ENCODE measurements at places on chromosomes 6 and 20.

DNA sequence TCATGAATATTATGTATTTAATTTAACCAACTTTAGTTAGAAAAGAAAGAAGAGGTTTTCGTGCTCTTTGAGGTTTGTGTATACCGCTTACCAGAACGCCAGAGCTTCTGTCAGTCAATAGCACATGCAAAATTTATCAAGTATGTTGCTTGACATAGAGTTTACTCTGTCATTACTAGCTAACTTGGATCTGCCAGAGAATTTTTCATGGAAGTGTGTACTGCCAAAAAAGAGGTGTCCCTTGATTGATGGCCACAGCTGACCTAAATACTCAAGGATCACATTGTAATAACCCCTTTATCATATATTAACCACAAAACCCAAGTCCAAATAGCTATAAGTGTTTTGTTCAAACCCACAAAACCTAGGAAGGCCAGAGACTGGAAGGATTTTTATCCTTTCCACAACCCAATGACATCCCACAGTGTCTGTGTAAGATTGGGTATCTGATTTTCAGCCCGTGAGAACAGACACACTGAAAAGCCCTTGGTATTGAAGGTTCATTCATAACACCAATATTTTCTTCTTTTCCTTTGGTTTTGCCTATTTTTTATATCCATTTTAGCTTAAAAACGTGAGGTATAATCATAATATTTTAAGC lies 194.0 kb upstream of the EYA4 start:
- no peak for DNase-seq

GRCh38 chr6:56515081-56515905 lies 127.4 kb downstream of the DST start:
- DNase-seq = no peak

GRCh38 chr6:146770965-146771735 lies 172.4 kb downstream of the ADGB start:
- DNase-seq = peak; percentile 3

DNA sequence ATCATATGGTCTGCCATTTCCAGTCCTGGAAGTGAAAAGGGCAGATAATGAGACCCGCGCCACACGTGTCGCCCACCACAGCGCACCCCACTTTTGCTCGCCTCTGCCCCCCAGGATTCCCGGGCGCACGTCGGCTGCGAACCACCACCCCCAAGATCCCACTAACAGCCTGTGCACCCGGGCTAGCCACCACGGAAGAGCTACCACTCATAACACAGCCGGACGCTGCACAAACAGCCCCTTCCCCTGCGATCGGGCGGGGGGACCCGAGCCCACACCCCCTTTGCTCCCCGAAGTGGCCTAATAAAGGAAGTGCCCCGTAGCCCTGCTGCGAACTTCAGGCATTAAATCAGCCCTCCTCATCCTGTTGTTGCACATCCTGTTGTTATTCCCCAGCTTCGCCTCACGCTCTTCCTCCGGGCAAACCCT lies 506 bp downstream of the CITED2 start:
- no peak for DNase-seq

GRCh38 chr6:113539202-113539601 lies 317.9 kb upstream of the MARCKS start:
- DNase-seq = no peak

GRCh38 chr6:10386220-10386619 lies 28.7 kb downstream of the TFAP2A start:
- DNase-seq = no peak

DNA sequence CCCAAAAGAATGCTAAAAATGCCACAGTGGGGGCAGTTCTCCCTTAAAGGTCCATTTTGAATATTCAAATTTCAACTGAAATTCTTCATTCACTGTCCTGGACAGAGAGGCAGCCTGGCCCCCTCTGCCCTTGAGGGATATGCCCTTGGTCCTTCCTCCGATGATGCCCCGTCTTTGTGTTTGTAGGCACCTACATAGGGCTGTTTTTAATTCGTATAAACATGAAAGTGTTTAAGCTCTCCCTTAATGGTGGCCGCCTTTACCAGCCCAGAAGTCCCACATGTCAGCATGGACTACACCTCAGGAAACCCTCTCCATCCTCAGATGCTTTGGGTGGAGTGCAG lies 70.2 kb downstream of the SSR1 start:
- no peak for DNase-seq

DNA sequence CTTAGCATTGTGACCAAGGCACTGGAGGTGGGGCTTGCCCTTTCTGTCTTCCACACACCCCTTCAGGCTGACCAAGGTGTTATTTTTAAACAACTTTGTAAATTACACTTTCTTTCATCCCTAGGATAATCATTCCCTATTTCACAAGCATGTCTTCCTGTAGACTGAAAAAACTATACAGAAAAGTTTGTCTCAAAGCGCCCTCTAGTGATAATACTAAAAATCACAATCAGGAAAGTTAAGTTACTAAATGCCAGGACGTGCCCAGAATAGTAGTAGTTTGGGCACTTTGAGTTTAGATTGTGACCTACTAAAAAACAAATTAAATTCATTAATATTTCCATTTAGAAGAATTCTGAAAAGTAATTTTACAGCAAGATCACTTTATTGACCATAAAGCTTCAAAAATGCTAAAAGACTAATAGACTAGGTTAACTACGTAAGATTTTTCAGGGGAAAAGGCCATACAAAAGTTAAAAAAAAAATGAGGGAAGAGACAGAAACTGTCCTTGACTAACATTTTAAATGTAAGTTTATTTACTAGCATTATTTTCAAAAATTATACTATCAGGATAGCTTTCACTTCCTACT lies 123.3 kb upstream of the DUSP22 start:
- DNase-seq = no peak

- no peak for DNase-seq
Observed at GRCh38 chr6:147311218-147311617, 107.0 kb downstream of the STXBP5 start.

DNA sequence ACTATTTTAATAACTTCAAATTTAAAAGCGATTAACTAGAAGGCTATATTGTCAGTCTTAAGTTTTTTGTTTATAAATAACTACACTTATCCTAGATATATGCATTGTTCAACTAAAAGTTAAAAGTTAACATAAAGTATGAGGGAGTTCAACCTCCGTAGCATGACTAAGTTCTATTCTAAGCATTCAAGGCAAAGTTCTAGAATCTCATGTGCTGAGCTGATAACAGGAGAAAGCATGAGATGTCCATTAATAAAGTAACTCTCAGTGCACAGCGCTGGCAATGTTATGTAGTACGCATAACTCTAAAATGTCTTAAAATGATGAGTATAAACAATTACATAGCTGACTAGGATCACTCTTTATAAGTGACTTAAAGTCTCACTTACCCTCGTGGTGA lies 264.8 kb downstream of the RNGTT start:
- DNase-seq = no peak

DNA sequence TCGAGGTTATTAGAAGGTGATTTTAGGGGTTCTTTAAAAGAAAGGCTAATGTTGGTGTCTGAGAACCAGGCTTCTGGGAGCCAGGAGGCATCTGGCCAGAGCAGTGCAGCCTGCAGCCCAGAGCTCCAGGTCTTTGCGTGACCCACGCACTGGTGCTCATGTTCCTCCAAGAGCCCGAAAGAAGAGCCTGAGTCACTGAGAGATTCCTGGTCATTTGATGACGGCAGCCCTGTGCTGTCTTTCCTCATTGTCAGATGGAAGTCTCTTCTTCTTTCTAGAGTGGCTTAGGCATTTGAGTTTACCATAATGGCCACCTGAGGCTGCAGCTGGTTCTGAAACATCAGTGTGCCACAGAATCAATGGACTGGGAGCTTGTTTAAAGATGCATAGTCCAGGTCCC lies 46.4 kb downstream of the CD109 start:
- DNase-seq = no peak

- DNase-seq = no peak
Observed at GRCh38 chr6:157158897-157159296, 164.4 kb downstream of the TMEM242 start.

DNA sequence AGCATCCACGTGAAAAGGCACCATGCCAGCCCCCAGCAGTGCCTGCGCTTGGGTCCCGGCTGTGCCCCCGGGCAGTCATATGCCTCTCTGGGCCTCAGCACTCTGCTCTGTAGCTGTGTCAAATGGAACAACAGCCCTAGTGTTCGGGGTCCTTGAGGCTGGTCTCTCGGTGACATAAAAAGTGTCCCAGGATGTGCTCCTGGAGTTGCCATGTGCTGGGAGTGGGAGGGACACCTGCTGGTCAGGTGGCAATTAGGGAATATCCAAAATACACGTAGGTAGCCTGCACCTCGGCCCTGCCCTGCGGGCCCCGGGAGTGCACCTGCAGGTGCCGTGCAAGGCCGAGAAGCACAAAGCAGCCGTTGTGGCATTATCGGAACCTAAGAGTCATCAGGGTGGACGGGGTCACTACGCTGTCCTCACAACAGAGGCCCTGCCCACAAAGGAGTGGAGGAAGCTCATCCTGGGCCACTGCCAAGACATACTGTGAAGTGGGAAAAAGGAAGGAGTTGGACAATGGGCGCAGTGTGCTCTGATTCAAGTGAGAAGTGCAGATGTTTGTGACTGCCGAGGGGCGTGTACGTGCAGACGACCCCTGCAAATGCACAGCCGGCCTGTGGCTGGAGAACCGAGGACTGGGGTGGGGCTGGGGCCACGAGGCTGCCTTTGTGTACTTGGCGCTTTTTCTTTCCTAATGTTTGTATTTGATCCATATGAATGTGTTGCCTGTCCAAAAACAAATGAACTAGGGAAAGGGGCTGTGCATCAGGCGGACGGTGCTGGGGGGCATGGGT lies 24.6 kb downstream of the SLCO4A1 start:
- no peak for DNase-seq

GRCh38 chr6:142846883-142847287 lies 98.1 kb downstream of the HIVEP2 start:
- DNase-seq = no peak

- DNase-seq = no peak
Observed at GRCh38 chr6:16249971-16250370, 11.6 kb downstream of the GMPR start.

DNA sequence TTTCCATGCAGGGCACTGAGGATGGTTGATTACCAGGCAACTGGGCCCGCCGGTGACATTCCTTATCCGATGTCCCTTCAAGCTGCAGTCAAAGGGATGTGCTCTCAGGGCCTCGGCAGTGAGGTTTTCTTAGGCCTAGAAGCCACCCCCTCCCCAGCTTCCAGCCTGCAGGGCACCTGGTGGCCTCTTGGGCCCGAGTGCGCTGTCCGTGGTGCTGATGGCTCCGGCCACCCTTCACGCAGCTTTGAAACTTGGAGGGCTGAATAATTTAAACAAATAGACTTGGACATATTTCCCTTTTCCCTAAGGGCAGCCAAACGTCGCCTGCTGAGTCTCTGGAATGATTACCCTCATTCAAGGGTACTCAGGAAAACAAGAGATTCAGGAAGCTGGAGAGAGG lies 8.9 kb upstream of the MLN start:
- no peak for DNase-seq

DNA sequence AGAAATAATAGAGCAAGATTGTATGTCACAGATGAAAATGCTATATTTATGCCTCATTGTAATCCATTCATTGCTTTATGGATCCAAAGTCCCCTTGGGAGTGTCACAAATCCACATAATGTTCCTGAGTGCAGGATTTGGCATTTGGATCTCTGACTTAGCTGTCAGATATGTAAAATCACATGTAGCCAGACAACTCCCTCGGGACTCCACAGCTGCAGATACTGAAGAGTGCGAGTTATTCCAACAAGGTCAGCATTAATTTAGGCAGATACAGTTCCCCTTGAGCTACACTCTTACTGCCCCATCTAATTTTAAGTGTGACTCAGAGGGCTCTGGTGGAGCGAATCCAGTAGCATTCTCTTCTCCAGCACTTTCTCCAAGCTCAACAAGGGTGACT lies 433.2 kb downstream of the CD83 start:
- DNase-seq = no peak

- DNase-seq = no peak
Observed at GRCh38 chr6:129790785-129791184, 70.3 kb downstream of the TMEM244 start.

DNA sequence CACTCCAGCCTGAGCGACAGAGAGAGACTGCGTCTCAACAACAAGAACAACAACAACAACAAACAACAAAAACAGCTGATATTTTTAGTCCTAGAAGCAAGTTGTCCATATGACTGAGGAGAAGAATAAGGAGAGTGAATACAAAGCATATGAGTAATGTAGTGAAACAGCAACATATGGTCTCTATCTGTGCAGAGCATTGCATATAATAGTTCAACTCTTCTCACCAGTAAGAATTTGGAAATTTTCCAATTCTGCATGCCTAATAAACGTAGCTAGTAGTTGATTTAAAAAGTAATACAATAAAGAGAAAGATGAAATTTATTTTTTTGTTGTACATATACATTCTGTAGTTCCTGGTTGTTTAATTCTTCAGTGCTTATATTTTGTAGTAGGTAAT lies 129.7 kb upstream of the FAM83B start:
- no peak for DNase-seq

GRCh38 chr6:157503018-157503747 lies 122.2 kb downstream of the ZDHHC14 start:
- DNase-seq = no peak

DNA sequence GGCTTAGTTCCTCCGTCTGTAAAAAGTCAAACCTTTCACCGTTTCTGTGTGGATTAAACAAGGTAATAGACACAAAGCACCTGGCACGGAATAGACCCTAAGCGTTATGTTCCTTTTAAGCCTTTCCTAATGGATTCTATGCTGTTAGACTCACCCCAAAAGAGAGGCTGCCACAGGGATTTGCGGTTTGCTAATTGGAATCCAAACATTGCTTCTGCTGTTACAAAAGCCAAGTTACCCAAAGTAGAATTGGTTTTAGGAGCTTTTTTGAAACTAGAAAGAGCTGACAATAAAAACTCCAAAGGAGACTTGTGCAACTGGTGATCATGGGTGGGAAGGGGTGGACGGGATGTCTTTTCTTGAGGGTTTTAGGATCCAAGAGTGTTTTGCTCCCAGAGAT lies 178.0 kb downstream of the BMP7 start:
- DNase-seq = no peak

- no peak for DNase-seq
Observed at GRCh38 chr20:32017711-32018251, 7.5 kb downstream of the CCM2L start.

DNA sequence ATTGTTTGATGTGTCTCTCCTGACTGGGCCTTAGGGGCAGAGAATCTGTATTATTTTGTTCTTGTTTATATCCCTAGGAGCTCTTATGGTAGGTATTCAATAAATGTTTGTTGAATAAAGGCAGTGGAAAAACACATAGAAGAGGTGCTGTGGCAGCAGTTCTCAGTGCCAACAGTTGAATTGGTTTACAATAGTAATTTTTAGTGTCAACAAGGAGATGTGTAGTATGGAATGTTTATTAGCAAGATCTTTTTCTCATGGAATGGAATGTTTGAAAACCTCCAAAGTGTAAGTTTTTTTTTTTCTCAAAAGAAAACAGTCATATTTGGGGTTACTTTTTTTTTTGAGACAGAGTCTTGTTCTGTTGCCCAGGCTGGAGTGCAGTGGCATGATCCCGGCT lies 28.0 kb downstream of the ASXL1 start:
- DNase-seq = no peak

DNA sequence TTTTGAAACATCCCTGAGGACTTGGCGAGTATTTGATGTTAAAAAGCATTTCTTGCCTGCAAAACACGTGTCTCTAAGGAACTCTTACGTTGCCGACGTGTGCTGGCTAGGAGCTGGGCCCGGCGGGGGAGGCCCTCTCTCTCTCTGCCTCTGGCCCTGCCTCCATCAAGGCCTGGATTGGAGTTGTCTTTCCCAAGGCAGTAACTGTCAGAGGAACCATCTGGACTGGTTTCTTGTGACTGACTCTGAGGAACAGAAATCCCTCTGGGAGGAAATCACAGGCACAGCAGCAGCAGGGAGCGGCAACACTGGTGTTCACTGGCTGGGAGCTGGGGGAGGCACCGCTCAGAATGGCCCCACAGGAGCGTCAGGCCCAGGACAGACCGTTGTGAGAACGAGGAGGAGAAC lies 244.2 kb downstream of the NRN1 start:
- no peak for DNase-seq
